ENCODE measurements at places on chromosomes 12 and 14. TPM values are rescaled to one million over a fixed set of nuclear protein-coding genes. Genes with fewer than 3 reads are reported as not detected.

Gene CD163
- not detected for total RNA-seq

Gene GLT1D1
- not detected for total RNA-seq

Gene CCDC177
- total RNA-seq, result not detected

Gene CCNK
- 31.2 TPM for total RNA-seq

Gene KRT7
- 7.0 TPM for total RNA-seq

Gene NKX2-1
- total RNA-seq, result not detected

Gene GPR162
- 1.1 TPM for total RNA-seq

Gene RCOR1
- total RNA-seq, result 17.9 TPM

Gene SLC25A21
- under 0.01 TPM for total RNA-seq

Gene KLRC2
- not detected for total RNA-seq

Gene BCL11B
- not detected for total RNA-seq

Gene EMP1
- total RNA-seq, result 219 TPM

Gene LTBP2
- total RNA-seq, result 203 TPM
